ENCODE measurements at places on chromosomes 1 and 21.

DNA sequence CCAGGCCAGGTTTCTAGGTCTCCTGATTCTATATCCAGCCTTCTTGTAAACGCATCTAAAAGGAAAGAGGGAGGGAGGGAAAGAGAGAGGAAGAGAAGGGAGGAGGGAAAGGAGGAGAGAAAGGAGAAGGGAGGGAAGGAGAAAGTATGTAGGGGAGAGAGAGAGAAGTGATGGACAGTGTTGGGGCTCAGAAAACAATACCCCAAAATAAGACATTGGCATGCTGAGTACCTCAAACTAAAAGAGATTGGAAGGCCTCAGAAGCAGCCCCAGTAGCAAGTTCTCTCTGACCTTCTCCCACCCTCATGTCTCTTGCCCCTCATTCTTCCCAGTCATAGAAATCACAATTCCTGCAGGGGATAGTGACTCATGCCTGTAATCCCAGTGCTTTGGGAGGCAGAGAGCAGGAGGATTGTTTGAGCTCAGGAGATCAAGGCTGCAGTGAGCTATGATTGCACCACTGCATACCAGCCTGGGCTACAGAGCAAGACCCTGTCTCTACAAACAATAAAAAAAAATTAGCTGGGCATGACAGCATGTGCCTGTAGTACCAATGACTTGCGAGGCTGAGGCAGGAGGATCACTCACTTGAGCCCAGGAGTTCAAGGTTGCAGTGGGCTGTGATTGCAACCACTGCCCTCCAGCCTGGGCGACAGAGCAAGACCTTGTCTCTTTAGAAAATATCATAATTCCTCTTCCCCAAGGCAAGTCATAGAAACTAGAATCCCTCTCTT, 51.2 kb downstream of the DNTTIP2 start:
- DNase-seq = peak; percentile 63

DNA sequence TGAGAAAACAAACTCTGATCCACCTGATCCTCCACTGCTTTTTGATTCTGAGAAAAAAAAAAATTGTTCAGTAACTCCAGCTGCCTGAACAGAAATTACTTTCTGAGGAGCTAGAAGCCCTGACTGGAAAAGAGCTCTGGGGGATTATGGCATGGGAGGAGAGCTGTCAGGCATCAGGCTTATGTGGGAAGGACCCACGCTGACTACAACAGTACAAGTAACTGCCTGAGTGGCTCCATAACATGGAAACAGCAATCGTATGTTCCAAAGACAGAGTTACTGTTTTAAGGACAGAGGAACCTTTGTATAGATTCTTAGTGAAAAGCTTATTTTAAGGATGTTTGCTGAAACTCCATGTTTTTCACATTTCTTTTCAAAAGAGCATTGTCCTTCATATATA, 1.2 kb upstream of the ANGPTL7 start:
- no peak for DNase-seq

DNA sequence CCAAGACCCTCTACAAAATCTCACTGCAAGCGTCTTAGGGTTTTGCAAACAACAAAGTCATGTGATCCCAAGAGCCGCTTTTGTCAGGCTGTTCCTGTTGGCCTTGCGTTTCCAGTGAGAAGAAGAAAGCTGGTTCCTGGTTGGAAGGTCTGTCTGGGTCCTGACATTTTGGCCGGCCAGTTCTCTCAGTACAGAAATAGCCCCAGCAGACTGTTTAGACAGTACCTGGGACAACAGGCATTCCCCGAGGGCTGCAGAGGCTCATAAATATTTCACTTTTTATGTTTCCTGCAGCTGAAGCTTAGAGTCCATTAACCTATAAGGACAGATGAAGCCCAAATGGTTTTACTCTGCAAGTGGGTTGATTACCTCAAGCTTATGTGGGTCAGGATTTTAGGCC, 8.6 kb downstream of the GPR137B start:
- no peak for DNase-seq

DNA sequence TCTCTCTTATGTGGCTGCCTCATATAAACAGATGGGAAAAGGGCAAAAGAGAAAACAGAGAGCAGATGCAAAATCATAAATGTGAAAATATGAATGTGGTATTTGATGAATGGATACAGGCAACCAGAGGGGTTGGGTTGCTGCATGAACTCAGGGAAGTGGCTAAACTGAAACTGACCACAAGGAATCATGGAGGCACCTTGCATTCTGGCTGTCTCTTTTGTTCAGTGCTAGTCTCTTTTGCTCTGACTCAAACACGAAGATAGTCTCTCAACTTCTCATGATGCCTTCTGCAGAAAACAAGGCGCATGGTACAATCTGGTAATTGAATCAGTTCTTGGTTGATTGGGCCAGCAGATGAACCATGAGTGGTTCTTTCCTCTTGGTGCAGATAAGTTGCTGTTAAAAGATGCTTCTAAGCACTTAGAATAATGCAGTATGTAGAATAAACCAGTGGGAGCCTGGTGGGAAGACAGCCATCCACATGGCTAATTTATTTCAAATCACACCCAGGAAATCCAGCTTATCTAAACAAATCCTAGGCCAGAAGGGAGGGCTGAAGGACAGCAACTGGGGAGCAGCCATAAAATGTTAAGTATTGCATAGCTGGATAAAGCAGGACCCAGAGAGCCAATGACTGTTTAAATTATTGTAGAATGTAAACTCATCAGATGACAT, 64.2 kb downstream of the HLX start:
- no peak for DNase-seq
